ENCODE measurements at places on chromosomes 3 and 15.

DNA sequence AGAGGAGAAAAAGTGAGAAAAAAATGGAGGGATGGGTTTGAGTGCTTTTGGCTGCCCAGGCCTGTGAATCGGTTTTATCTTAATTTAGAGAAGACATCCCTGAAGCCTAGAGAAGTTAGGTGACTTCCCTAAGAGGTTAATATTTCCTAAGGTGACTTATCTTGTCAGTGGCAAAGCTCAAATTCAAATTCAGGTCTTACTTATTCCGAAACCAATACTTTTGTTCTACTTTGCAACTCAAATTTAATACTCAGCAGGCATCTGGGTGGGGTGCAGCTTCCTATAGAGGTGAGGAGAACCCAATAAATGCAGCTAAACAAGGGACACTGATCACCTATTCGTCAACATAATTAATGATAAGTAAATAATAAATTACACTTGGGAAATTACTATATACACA lies 54.9 kb upstream of the MYRIP start:
- no peak for DNase-seq

DNA sequence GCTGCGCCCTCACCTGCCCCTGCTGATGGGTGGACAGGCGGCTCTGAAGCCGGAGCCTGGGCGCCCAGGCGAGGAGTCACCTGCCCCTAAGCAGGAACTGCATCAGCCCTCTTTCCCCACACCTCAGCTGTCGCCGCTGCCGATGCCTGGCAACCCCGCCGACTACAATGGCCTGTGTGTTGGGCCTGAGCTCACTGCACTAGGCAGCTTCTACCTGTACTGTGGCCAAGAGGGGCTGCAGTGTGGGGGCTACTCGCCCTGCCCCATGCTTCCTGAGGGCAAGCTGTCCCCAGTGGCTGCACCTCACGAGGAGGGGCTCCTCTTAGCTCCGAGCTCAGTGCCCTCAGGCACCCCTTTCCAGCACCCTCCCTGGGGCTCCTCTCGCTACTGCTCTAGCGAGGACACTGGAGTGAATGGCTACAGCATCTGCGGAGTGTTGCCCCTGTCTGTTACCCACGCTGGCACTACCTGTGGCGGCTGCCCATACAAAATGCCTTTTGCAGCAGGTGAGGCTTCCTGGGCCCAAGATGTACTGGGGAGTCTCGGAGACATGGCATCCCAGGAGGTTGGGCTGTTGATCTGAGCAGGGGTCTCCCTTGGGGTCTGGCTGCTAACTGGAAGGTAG lies 11.3 kb upstream of the CHST14 start:
- no peak for DNase-seq

DNA sequence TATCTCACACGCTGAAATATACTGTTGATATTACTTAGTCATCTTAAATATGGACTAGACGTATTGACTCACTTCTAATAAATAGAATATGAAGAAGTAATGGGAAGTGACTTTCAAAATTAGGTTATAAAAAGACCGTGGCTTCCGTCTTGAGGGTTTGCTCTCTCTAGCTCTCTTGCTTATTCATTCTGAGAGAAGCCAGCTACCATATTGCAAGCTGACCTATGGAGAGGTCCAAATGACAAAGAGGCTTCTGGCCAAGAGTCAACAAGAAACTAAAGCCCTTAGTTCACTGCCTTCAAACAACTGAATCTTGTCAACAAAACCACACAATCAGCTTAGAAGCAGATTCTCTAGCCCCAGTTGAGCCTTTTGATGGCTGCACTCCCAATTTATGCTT lies 46.1 kb downstream of the SLC9C1 start:
- no peak for DNase-seq

GRCh38 chr15:71804695-71805470 lies 5.5 kb upstream of the NR2E3 start:
- no peak for DNase-seq

- no peak for DNase-seq
Measured at GRCh38 chr3:156217674-156218352, 97.4 kb downstream of the KCNAB1 start.

GRCh38 chr3:195081242-195081963 lies 189.6 kb downstream of the XXYLT1 start:
- DNase-seq = no peak

DNA sequence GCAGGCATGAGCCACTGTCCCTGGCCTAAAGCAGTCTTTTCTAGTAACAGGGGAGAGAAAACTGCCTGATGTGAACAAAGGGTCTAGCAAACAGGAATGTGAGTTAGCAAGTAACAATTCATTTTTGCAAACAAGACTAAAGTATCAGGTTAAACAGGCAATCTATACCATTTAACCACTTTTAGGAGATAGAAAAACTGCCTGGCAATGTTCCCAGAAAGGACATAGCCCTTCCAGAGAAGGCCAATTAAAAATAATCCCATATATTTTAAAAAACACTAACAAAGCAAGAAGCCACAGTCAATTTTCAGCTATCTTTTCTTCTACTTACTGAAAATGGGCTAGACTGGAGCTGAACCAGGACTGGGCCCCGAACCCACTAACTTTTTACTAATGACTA lies 6.3 kb downstream of the RBSN start:
- no peak for DNase-seq

GRCh38 chr15:39312984-39313383 lies 267.9 kb upstream of the THBS1 start:
- DNase-seq = peak; percentile 4

DNA sequence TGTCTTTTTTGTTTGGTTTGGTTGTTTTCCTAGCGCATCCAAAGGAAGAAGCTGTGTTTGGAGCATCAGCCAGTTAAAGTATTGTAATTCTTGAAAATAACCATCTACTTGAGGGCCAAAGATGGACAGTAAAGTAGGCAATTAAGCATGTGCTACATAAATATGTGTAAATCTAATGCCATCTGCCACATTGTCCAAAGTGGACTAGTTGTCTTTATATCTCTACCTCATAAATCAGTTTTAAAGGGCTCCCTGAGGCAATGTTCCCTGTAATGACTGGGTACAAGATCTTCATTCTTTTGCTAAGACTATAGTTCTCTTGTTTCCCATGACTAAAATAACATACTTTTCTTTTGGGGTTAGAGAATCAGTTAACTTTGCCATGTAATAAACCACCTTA lies 460.0 kb upstream of the RARB start:
- no peak for DNase-seq

DNA sequence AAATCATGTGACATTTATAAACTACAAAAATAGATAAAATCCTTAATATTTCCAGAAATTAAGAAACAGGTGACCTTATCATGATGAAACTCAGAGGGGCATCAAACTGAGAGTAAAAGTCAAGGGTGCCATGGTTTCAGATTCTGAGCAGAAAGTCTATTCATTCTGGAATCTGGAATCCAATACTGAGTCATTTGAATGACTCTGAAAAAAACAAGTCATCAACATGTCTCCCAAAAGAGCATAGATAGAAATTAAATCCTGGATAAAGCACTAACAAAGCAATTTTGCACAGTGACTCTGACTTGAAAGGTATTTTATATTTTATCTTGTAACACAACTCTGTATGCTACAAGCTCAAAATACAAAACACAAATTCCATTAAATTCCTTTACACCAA lies 23.4 kb downstream of the STAC start:
- DNase-seq = no peak

- peak; percentile 47 for DNase-seq
Measured at GRCh38 chr3:120449701-120450599, 842 bp downstream of the FSTL1 start.

GRCh38 chr3:56260262-56260661 lies 208.0 kb downstream of the ERC2 start:
- DNase-seq = no peak

GRCh38 chr3:157606011-157606851 lies 103.0 kb upstream of the VEPH1 start:
- peak; percentile 96 for DNase-seq

DNA sequence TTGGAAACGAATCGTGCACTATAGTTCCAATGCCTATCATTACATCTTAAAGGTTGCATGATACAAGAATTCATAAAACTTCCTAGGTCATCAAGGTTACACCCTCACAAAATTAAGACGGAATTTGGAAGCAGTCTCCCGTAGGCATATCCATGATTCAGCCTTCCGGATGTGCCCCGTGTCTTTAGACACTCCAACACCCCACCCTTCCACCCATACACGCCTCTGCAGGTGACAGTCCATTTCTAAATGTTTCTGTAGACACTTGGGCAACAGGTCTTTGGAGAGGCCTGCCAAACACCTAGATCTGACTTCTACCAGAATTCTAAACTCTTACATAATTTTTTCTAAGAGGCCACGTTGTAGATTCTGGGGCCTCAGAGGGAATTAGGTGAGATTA lies 49.8 kb downstream of the LDHAL6B start:
- no peak for DNase-seq

DNA sequence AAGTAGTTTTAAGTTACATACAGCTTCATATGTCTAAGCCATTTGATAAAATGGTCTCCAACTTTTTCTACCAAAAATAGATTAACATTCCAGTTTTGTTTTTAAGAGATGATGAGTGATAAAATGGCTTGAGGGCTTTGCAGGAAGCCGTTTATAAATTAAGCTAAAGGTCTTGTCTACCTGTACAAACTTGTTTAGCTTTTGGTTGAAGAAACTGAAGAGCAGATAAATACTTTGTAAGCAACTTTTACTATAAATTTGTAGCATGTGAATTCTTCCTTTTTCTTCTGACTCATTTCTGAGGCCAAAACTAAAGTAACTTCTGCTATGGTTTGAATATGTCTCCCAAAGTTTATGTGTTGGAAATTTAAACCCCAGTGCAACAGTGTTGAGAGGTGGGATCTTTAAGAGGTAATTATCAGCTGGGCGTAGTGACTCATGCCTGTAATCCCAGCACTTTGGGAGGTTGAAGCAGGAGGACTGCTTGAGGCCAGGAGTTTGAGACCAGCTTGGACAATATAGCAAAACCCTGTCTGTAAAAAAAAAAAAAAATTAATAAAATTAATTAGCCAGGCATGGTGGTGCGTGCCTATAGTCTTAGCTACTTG lies 8.2 kb upstream of the NEDD4 start:
- no peak for DNase-seq

GRCh38 chr3:31392568-31392967 lies 140.2 kb upstream of the STT3B start:
- no peak for DNase-seq

DNA sequence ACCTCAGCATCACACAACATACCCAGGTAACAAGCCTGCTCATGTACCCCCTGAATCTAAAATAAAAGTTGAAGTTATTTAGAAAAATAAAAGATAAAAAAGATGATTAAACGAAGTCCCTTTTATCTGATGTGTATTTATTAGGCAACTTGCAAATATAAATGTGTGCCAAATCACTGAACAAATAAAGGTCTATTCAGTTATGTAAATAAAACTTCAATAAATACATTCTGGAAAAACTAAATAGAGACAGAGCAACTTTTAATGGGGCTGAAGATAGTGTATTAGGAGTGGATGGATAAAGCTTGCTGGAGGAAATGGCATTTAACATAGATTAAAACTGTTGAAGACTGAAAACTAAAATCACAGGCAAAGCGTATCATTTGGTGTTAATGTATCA lies 678.0 kb upstream of the GRM7 start:
- DNase-seq = no peak

DNA sequence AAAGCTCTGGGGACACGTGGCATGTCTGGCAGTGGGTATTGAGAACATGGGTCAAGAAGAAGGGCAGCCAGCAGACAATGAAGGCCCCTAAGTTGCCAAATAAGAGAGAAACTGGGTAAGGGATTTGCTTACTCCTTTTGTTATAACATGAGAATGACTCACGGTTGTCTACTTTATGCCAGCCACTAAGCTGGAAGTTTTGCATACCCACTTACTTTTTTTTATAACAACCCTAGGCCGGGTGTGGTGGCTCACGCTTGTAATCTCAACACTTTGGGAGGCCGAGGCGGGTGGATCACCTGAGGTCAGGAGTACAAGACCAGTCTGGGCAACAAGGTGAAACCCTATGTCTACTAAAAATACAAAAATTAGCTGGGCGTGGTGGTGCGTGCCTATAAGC lies 50.0 kb downstream of the DRD3 start:
- DNase-seq = no peak

DNA sequence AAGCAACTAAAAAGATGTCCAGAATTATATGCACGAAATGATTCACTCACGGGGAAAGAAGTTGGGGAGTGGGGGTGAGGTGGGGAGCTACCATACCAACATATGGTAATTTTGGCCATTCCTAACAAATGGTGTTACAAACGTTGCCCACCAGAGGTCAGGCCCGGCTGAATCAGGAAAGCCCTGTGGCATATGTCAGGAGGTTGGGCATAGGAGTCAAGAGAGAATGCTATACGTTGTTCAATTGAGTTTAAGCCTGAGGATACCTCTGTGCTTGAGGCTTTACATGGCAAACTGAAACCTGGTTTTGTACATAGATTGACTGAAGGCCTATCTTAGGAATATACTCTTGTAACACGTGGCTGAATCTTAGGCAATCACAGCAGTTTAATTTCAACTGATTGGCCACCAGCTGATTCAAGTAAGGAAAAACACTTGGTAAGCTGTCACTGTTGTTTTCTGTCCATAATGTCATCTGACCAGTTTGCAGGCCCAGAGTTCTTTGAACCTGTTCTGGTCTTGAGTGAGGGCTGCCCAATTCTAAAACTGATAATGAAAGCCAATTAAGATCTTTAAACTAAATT lies 23.4 kb upstream of the SLC2A2 start:
- DNase-seq = peak; percentile 80

- DNase-seq = no peak
Measured at GRCh38 chr3:40718681-40719080, 193.9 kb downstream of the ZNF621 start.

- DNase-seq = no peak
Measured at GRCh38 chr15:33508703-33509102, 197.9 kb downstream of the RYR3 start.

DNA sequence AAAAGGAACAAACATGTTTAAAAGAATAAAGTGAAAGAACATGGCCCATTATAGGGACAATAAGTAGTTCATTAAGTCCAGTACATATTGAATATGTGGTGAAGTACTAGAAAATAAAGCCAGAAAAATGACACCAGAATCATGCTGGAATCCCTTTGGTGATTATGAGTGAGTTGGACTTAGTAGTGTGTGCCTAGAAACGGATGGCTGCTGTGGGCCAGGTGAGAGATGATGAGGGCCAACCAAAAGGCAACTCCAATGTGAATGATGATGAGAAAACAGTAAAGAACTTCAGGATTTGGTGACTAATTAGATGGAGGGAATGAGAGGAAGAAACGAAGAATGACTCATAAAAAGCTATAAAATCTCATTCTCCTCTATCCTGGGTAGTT lies 3.3 kb downstream of the CRYGS start:
- no peak for DNase-seq

Data from NCI-H446 (cell line).